ENCODE measurements at places on chromosomes 2 and 18.

- peak; percentile 94 for DNase-seq
These were observed 32.0 kb downstream of the SLC14A1 start for GRCh38 chr18:45755934-45756333.

DNA sequence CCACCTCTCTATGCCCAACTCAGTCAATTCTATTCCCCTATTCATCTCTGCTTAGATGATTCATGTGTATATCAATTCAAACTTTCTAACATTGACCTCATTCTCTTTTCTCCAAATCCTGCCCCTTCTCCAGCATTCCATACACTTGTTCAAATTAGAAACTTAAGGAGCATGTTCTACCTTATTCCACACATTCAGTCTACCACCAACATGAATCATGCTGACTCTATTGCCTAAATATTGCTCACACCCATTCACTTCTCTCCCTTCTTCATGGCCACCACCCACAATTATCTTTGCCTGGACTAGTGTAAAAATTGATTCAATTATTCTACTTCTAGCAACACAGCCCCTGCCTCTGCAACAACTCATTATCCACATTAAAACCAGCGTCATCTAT, 147.5 kb downstream of the VWC2L start:
- DNase-seq, result no peak

- no peak for DNase-seq
These were observed 86.3 kb downstream of the PMAIP1 start for GRCh38 chr18:59986139-59986538.

DNA sequence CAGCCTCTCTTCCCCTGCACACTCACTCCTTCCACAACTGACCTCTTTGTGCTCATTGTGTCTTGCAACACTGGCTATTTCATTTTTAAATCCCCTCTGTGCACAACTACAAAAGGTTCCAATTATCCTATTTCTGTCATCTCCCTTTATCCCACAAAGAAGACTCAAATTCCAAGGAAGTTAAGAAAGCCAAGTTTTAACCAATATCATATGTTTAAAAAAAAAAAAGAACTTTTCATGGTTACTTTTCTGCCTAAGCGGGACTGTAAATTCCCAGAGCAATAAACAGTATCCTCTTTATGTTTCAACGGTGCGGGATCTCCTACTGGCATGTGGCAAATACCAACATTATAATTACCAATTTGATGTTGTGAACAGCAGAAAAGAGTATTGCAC, 83.8 kb downstream of the DOCK10 start:
- DNase-seq, result peak; percentile 52

- DNase-seq, result no peak
These were observed 290.8 kb upstream of the CXCR4 start for GRCh38 chr2:136408795-136409194.

DNA sequence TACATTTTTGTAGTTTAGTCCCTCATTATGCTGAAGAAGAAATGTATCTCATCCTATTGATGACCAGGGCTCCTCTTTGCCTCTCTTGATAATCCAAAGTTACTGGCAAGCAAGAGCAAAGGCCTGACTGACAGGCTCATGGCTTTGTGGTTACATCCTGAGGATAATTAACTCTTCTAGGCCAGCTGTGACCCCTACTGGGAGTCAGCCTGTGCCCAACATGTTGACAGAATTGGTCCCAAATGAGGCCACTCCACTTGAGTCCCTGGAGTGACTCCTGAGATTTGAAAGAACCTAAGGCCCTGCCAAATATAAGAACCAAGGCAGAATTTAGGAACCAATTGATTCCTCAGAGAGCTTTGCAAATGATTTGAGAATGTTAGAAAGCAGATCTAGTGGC, 973.8 kb upstream of the CELF4 start:
- DNase-seq, result no peak

GRCh38 chr18:49360582-49360981, 99.9 kb downstream of the DYM start:
- no peak for DNase-seq
